Ovary (tissue), 10 donors: ENCODE measurements at places on chromosomes 16 and 17. TPM values are rescaled to one million over a fixed set of nuclear protein-coding genes. Genes with fewer than 3 reads are reported as not detected.

The UTS2R gene
- not detected for total RNA-seq

DNA sequence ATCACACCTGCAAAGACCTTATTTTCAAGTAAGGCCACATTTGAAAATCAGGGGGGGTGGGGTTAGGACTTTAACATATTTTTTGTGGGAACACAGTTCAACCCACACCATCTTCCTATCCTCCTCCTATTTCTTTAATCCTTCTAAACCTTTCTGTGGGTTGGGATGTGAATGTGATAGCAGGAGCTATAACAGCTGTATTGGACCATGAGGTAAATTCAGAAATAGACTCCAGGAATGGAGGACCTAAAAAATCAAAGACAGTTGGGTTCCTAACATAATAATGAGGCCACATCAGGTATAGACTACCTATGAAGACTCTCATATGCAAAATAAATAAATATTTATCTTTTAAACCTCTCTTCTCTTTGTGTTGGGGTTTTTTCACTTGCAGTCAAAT, 451.4 kb downstream of the XYLT1 start:
- H3K4me3 ChIP-seq: no peak overlapping the region
- H3K36me3 ChIP-seq: no peaks in the 10 kb centered on the region
- H3K27me3 ChIP-seq: no peaks in the 10 kb centered on the region

DNA sequence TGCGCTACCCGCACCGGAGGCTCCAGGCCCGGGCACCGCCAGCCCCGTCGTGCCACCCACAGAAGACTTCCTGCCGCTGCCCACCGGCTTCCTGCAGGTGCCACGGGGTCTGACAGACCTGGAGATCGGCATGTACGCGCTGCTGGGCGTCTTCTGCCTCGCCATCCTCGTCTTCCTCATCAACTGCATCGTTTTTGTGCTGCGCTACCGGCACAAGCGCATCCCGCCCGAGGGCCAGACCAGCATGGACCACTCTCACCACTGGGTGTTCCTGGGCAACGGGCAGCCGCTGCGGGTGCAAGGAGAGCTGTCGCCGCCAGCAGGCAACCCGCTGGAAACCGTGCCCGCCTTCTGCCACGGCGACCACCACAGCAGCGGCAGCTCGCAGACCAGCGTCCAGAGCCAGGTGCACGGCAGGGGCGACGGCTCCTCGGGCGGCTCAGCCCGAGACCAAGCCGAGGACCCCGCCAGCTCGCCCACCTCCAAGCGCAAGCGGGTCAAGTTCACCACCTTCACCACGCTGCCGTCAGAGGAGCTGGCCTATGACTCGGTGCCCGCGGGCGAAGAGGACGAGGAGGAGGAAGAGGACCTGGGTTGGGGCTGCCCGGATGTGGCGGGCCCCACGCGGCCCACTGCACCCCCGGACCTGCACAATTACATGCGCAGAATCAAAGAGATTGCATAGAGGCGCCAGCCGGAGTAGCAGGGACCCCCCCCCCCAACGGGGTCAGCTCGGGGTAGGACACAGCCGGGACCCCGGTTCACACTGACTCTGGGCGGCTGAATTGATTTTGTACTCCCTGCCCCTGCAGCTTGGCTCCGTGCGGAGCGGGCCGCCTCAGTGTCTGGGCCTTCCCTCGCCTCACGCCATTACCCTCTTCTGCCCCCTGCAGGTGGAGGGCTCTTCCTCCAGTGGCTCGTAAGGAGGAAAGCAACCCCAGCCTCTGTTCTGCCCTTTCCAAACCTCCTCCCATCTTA, 58.5 kb downstream of the TMEM132E start:
- peak overlapping the region; percentile 1 for H3K4me3 ChIP-seq
- no peaks in the 10 kb centered on the region for H3K36me3 ChIP-seq
- no peaks in the 10 kb centered on the region for H3K4me1 ChIP-seq

The WNT3 gene
- 0.48 TPM for total RNA-seq

DNA sequence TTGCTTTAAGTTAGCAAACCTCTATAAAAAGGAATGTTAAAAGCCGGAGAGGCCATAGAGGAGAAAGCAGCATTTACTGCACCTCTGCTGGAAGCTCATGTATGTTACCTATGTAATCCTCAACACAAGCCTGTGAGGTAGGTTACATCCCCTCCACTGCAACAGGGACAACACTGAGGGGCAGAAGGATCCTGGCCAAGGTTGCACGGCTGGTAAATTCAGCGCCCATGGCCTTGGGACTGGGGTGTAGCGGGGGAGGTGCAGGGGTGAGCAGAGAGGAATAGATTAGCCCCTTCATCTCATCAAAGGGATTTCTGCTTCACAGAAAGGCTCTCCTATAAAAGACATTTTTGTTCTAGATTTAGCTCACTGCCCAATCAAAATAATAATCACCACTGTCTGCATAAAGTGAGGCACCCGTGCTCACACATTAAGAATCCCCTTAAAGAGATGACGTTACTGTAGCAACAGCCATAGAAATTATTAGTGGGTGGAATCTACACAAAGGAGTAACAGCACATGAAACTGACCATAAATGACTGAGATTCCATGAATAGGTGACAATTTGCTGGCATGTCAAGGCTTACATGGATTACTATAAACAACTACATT, 3.3 kb downstream of the ZCCHC14 start:
- no peaks in the 10 kb centered on the region for H3K27me3 ChIP-seq
- no peak for DNase-seq
- H3K27ac ChIP-seq: no peak overlapping the region
- H3K4me1 ChIP-seq: peaks cover 22% of the 10 kb centered on the region
- no peaks in the 10 kb centered on the region for H3K36me3 ChIP-seq
- H3K4me3 ChIP-seq: no peak overlapping the region
